H4 (cell line): ENCODE measurements at places on chromosomes 1 and 21. TPM values are rescaled to one million over a fixed set of nuclear protein-coding genes. Genes with fewer than 3 reads are reported as not detected.

The KRTAP19-1 gene
- not detected in 2 replicates for total RNA-seq

GRCh38 chr1:83706354-83706938 lies 292.5 kb downstream of the TTLL7 start:
- no peak for DNase-seq

DNA sequence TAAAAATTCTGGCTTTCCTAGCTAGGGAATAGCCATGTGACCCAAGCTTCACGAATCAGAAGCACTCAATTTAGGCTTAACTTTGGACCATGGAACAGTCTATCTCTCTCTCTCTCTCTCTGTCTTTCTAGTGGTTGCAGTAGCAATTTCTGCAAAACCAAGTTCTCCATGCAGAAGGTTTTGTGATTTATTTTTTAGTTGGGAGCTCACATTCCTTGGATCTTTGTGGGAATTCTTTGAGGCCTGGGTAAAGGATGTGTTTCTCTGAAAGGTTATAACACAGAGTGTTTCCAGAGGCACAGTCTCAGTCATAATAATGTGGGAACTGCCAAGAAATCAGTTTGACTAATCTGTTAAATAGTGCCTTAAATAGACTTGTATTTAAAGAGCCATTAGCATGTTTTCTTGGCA lies 112.3 kb upstream of the COL11A1 start:
- peak; percentile 19 for DNase-seq

DNA sequence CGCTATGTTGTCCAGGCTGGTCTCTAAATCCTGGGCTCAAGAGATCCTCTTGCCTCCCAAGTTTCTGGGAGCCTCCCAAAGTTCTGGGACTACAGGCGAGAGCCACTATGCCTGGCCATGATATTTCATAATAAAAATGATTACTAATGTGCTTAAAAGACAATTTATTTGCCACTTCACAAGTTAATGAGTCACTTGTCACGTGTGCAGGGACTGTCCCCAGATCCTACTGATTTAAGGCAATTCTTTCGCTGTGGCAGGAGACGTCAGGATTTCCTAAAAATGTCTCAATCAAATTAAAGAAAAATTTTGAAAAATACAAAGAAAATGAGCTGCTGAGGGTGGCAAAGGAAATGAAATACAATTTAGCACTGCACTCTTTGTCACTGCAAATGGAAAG lies 43.5 kb downstream of the B3GALNT2 start:
- no peak for DNase-seq

The PDE4B gene
- total RNA-seq: 7.1 and 9.4 TPM in 2 replicates

The VPS26C gene
- total RNA-seq: 63.6 and 95.0 TPM in 2 replicates

- no peak for DNase-seq
Observed at GRCh38 chr1:93051961-93052360, 27.1 kb upstream of the MTF2 start.

- DNase-seq: no peak
Observed at GRCh38 chr1:40094466-40095110, 2.5 kb downstream of the PPT1 start.

GRCh38 chr1:238152119-238152518 lies 261.4 kb upstream of the ZP4 start:
- DNase-seq: no peak

- DNase-seq: no peak
Observed at GRCh38 chr1:232248276-232248820, 381.6 kb downstream of the SIPA1L2 start.

- no peak for DNase-seq
Observed at GRCh38 chr1:51784997-51785421, 93.5 kb downstream of the NRDC start.

The TAS1R1 gene
- not detected in 2 replicates for total RNA-seq

The CR1 gene
- not detected in 2 replicates for total RNA-seq

GRCh38 chr1:4137621-4138415 lies 237.7 kb upstream of the C1orf174 start:
- no peak for DNase-seq

The XCL1 gene
- total RNA-seq: not detected in 2 replicates

DNA sequence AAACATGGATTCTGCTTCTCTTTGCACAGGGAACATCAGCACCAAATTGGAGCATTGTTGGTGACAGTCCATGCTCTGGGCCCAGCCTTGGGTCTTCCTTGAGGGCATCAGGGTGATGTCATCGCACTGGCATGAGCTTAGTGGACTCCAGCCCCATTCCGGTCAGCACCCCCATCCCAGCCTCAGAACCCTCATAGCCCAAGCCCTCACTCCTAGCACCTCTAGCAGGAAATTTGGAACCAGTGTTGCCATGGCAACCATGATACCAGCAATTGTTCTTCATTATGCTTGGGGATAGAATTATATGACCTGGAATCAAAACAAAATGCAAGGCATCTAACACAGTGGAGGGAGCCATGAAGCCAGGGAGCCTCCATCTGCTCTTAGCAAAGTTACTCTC lies 83.1 kb downstream of the VWA5B1 start:
- DNase-seq: no peak

- DNase-seq: no peak
Observed at GRCh38 chr1:91817211-91817905, 68.6 kb downstream of the TGFBR3 start.

DNA sequence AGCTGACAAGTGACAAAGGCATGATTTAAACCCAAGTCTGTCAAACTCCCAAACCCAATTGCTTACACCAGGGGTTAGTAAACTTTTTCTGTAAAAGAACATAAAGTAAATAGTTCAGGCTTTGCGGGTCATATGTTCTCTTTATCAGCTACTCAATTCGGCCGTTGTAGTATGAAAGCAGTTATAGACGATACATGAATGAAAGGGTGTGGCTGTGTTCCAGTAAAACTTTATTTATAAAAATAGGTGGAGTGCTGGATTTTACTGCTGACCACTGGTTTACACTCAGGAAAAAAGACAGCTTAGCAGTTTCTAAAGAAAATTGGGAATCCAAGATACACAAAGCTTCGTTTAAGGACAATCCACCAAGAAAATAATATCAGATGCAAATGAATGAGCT lies 124.3 kb upstream of the BCL9 start:
- DNase-seq: no peak

The EVA1B gene
- total RNA-seq: 2.5 and 4.2 TPM in 2 replicates

- DNase-seq: no peak
Observed at GRCh38 chr1:6909857-6910256, 124.6 kb downstream of the CAMTA1 start.

The USP1 gene
- 55.4 and 63.2 TPM in 2 replicates for total RNA-seq

DNA sequence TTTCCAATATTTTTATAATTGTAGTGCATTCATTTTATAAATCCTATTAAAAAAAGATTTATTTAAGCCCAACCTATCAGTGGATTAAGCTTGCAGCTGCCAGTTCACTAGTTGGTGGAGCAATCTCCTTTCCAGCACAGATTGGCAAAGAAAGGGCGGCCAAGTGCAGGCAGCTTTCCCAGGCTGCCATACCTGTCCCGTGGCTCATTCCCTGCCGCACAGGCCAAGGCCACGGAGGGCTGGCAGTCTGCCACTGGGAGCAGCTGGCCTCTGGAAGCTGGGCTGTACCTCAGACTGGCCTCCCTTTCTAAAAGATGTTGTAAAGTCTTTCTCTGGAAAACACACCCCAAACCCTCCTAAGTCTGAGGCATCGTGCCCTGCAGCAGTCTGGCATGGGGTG lies 74.2 kb downstream of the SIM2 start:
- peak; percentile 87 for DNase-seq

The ZNF362 gene
- total RNA-seq: 3.6 and 5.0 TPM in 2 replicates

The CADM3 gene
- 6.4 and 10.1 TPM in 2 replicates for total RNA-seq

DNA sequence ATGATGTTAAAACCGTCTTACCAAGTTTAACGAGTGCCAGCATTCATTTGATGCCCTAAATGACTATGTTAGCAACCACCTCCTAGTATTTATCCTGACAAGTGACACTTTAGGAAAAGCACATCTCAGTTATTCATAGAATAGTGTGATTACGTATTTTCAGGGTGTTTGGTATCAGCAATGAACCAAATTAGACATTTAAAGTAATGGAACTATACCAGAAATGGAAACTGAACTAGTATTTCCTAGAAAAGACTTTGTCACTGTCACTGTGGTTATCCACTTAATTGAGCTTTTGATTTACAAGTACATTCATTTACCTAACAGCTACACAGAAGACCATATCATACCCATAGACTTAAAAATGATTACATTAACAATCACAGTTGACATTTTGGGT lies 3.6 kb upstream of the IL12RB2 start:
- DNase-seq: no peak

GRCh38 chr1:176206006-176206960 lies 803 bp downstream of the COP1 start:
- no peak for DNase-seq

GRCh38 chr1:112806090-112806642 lies 91.0 kb upstream of the PPM1J start:
- no peak for DNase-seq
